ENCODE measurements at places on chromosomes 13 and 19.

- no peak for DNase-seq
These were observed 51.8 kb downstream of the CCDC70 start for GRCh38 chr13:51913421-51914136.

DNA sequence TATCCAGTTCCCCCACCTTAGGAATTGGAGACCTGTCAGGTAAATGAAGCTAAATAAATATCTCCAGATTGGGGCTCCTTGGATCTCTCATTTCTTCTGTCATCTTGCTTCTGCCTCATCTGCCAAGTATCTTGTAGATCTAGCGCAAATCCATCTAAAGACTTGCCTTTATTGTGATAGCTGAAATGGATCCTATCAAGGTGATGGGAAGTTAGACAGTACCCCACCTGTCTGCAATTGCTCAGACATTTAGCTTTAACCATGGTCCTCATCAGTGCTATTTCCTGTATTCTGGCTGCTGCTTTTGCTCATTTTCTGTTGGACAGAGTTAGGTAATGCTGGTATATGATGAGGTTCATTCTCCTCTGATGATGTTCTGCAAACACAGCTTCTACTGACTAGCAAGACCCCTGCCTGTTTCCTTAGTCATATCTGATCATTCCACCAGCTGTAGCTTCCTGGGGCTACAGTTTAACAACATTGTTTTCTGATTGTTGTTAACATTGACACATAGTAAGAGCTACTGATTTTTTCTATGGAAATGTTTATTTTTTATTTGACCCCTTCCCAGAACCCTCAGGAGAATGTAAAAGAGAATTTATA is 340.0 kb downstream of the DCT start:
- no peak for DNase-seq

DNA sequence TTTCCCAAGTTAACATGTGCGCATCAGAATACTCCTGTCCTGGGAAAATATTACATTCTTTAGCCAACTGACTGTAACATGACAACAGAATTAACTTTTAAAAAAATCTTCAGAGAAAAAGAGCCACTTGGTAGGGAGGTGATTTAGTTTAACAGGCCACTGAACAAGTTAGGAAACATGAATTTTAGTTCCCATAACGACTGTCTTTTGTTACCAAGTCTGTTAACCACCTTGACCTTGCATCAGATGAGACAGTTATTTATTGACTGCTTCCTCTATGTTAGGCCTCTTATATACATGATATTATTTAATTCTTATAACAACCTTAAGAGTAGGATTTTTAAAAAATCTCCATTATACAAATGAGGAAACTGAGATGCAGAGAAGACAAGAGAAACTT is 268.6 kb downstream of the NDFIP2 start:
- no peak for DNase-seq

DNA sequence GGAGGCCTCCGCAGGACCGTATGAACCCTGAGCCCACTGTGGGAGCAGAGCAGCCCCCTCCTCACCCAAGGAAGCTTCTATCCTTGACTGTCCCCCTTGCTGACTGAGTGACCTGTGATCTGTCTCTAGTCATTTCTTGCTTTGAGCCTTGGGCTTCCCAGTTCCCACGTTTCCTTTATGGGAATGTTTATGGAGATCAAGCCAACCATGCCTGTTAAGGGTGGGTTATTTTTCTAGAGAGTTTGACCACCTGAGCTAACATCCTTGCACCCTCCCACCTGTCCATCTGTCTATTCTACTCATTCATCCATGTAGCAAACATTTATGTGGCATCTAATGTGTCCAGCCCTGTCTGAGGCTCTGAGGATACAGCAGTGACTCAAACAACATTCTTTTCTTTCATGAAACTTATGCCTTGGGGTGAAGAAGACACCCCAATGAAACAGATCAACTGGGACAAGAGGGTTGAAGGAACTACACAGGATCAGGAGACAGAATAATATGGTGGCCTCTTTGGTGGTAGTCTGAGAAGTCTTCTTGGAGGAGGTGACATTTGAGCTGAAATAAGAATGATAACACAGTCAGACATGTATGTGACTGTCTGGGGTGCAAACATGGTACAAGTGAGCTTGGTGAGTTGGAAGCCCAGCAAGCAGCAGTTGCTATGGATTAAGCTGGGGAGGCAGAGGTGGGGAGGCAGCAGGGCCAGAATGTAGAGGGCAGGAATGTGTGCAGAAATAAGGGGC is 30.5 kb downstream of the CERS4 start:
- no peak for DNase-seq

DNA sequence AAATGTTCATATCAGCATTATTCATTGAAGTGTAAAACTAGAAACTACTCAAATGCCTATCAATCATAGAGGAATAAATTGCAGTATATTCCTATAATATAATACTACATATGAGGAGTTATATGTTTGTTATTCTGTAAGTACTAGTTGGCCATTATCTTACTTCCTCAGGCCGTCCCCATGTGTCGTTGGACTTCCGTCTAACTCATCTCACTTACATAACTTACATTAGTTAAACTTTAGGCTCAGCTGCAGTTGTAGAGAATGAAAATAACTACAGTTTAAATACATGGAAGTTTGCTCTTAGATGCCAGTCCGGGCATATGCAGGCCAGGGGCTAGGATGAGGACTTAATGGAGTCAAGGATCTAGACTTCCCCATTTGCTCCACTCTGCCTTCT is 8.6 kb upstream of the EPSTI1 start:
- DNase-seq, result no peak

DNA sequence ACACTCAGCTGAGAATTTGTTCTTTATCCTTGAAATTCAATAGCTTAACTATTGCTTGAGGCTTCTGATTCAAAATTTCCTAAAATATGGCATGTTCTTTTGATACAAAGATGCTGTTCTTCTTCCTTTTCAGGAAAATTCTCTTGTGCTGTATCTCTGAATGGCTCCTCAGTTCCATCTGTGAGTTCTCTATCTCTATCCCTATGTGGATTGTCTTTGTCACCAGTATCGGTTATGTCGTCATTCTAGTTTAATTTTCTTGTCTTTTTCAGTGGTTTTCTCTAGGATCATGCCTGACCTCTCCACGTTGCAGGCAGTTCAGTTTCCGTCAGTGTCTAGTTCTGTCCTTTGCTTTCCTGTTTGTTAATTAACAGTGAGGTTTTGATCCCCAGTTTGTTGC is 104.6 kb upstream of the GJB6 start:
- DNase-seq, result no peak

DNA sequence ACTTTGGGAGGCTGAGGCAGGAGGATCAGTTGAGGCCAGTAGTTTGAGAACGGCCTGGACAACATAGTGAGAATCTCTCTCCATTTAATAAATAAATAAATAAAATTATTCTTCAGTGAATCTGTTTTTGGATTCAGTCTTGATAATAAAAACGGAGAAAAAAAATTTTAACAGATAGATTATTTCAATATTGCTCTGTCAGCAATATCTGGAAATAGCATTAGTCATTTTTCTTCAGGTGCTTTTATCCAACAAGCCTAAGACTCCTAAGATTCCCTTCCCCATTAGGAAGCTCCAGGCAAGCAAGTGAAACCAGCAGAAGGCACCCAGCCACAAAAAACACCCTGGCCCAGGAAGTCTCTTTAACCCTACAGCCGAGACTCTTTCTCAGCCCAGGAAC is 21.3 kb upstream of the LPAR6 start:
- no peak for DNase-seq

DNA sequence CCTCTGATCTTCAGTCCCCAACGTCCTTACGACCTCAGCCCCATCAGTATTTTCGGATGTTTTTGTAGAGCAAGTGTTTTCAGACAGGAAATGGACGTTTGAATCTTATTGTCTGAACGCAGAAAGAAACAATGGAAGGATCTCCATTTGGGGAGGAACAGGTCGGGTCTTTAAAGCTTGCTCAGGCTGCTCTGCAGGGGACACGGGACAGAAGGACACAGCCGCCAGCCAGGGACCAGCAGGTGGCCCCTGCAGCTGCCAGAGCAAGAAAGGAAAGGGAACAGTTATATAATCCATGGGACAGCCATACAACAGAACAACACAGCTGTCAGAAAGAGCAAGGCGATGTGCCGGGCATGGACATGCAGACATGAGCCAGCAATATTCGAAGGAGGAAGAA is 18.5 kb upstream of the IGLON5 start:
- no peak for DNase-seq

- DNase-seq, result no peak
These were observed 153.2 kb downstream of the ZNF486 start for GRCh38 chr19:20320191-20320590.

GRCh38 chr13:45196622-45197021 is 4.2 kb downstream of the KCTD4 start:
- DNase-seq, result no peak

- no peak for DNase-seq
These were observed 164.6 kb downstream of the KLF5 start for GRCh38 chr13:73223372-73223781.

DNA sequence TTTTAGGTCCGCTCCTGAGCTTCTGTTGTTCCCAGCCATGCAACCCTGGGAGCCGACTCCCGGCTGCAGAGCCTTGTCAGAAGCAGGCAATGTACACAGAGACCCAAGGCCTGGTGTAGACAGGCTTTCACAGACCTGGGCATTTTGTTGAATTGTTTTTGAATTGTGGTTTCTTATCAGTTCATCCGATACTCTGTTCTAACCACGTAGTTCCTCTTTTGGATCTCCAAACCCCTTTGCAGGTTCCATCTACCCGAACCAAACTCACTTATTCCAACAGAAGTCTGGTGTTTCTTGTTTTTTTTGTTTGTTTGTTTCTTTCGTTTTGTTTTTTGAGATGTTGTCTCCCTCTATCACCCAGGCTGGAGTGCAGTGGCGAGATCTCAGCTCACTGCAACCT is 6.3 kb upstream of the NLRP2 start:
- no peak for DNase-seq

DNA sequence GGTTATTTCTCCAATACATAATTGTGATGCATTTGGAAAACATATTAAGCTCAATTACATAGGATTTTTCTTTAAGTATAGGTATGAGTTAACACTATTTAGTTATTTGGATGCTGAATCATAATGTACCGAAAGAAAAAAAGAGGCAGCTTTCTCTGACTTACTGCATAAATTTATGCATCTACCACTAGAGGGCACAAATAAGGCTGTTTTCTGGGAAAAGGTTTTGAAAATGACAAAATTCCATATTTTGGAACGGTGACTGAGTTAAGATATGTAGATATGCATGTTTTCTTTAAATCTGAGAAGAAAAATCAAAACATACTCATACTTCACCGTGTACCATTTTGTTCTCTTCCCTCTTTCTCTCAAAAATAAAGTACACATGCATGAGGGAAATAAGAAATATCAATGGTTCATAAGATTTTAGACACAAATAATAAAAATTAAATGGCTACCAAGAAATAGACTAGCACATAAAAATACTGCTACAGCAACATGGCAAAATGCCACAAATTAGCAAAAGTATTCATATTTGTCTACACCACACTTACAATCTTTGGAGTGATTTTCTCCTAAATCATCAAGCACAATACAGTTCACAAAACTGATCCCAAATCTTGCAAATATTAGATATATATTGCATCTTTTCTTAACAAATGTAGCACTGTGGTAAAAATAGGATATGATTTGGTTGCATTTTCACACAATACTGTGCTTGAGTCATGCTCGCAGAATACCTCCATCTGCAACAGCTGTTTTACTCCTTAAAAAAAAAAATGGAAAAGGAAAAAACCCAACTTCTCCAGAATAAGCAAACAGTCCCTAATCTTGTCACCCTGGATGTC is 260.0 kb downstream of the FGF14 start:
- DNase-seq, result no peak

GRCh38 chr19:40555978-40556689 is 20.5 kb upstream of the SHKBP1 start:
- DNase-seq, result no peak

GRCh38 chr13:112984954-112985802 is 16.2 kb downstream of the MCF2L start:
- no peak for DNase-seq

GRCh38 chr13:47875201-47875600 is 125.9 kb downstream of the SUCLA2 start:
- no peak for DNase-seq

GRCh38 chr19:1259876-1260748 is 9.0 kb upstream of the CIRBP start:
- peak; percentile 52 for DNase-seq

- no peak for DNase-seq
These were observed 45.3 kb downstream of the NWD1 start for GRCh38 chr19:16764793-16765433.

GRCh38 chr19:49453757-49454240 is 774 bp downstream of the ALDH16A1 start:
- no peak for DNase-seq

GRCh38 chr13:108855737-108856387 is 226.5 kb downstream of the MYO16 start:
- no peak for DNase-seq

DNA sequence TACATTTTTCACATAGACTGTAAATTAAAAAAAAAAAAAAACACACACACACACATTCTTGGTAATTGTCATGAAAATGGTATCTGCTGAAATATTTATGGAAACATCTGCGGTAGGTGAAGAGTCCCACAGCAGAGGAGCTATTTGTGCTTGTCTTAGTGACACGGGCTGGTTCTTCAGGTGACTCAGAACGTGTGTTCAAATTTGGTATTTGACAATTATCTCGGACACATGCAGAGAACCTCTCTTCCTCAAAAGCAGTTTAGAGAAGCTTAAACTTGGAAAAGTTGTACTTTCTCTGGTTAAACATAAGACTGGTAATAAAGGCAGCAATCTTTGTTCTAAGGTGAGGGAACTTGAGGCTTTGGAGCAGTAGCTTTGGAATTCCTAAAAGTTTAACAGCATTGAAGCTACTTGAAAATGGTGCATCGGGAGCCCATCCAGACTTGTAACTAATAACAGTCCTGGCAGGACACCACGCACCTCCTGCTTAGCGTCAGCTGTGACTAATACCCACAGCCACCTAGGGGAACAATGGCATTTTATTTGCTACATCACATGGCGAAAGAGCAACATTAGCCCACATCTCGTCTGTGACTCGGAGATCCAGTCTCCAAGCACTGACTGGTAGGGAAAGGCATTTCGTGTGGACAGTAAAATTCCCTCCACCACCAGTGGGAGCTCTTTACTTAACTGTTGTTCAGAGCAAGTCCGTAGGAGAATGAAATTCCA is 1505.1 kb upstream of the SLC10A2 start:
- no peak for DNase-seq

DNA sequence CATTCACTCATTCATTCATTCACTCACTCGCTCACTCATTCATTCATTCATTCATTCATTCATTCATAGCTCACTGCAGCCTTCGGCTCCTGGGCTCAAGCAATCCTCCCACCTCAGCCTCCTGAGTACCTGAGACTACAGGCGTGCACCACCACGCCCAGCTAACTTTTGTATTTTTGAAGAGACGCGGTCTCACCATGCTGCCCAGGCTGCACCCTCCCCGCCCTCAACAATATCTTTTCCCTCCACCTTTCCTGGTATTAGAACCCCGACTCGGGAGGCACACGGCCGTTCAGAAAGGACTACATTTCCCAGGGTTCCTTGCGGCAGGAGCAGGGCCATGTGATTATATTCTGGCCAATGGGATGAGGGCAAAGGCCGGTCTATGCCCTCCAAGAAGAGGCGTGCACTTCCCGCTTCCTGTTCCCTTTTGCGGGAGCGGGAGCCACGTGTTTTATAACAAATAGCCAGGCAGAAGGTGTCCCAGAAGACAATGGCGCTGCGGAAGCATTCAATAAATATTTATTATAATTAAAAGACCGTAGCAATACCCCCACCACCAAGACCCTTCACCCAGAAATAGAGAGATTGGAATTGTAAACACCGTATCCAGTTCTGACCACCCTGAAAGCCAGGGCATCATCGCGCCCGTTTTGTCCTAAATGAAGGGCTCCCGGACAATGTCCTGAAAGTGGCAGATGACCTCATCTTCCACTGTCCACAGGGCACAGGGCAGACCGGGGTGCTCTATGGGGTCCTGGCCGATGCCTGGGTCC is 15.9 kb downstream of the TICAM1 start:
- DNase-seq, result peak; percentile 74

- DNase-seq, result no peak
These were observed 767.6 kb upstream of the SLITRK1 start for GRCh38 chr13:84649853-84650252.

Data from stimulated activated CD4-positive, alpha-beta T cell treated with anti-CD3 and anti-CD28 coated beads, Interleukin-4, amount 100 ng/mL, for 4 hours (primary cell).